T-helper 2 cell (primary cell): ENCODE measurements at places on chromosomes 12 and 14.

GRCh38 chr12:102781117-102781516, 135.9 kb downstream of the PAH start:
- no peak for DNase-seq

DNA sequence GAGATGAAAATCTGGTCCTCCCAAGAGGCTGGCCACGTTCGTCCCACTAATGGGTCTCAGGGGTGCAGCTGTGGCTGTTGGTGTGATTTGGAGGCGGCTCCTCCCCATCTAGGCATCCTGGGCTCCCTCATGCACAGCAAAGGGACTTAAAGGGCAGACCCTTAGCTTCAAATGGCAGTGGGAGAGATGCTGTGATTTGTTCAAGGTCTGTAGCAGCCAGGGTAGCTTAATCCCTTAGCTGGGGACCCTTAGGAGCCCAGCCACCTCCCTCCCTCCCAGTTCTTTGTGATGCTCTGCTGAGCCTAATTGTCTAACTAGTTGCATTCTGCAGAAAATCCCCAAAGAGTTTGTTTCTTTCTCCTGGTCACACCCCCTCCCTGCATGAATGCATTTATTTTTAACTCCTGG, 18.3 kb downstream of the DYRK4 start:
- no peak for DNase-seq

DNA sequence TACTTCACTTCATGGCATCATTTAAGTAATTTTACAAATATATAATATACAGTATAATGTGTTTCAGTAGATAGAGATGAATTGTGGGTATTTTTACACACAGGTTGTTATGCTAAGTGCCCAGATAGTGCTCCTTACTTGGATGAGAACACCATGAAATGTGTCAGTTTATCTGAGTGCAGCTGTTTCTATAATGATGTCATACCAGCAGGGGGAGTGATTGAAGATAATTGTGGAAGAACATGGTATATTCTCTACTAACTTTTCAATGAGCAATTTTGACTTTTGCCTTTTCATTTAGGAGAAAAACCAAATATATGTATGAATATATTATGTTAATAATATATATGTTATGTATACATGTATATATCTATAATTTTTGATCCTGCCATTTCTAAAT, 221.6 kb downstream of the LRRK2 start:
- DNase-seq, result no peak

- no peak for DNase-seq
These were observed 237.7 kb downstream of the GXYLT1 start for GRCh38 chr12:41907021-41907420.
